ENCODE measurements at places on chromosomes 16 and 17.

GRCh38 chr16:80517846-80518245, 22.9 kb upstream of the DYNLRB2 start:
- no peak for DNase-seq

DNA sequence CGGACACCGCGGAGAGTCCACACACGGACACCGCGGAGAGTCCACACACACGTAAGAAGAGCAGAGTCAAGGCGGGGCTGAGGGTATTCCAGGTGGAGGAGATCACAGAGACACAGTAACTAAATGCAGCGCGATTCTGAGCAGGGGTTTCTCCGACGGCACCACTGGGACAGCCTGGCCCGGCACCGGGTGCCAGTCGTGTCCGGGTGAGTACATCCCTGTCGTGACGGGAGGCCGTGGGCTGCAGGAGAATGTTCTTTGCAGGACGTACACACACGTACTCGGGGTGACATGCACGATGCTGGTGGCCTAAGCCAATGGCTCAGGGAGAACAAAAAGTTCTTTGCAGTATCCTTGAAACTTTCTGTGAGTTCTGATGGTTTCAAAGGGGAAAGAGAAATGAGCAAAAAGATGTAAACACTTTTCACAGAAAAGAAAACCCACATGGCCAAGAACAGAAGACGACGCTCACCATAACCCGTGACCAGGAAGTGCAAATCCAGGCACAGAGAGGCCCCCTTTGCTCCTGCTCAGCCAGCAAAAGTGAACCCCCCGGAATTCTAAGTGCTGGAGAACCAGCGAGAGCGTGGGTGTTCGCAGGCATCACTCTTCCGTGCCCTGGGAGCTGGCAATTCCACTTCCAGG, 53.7 kb upstream of the METRNL start:
- no peak for DNase-seq

GRCh38 chr17:59149051-59149450, 5.9 kb downstream of the SKA2 start:
- no peak for DNase-seq

GRCh38 chr16:23523876-23524385, 13.6 kb upstream of the GGA2 start:
- no peak for DNase-seq

DNA sequence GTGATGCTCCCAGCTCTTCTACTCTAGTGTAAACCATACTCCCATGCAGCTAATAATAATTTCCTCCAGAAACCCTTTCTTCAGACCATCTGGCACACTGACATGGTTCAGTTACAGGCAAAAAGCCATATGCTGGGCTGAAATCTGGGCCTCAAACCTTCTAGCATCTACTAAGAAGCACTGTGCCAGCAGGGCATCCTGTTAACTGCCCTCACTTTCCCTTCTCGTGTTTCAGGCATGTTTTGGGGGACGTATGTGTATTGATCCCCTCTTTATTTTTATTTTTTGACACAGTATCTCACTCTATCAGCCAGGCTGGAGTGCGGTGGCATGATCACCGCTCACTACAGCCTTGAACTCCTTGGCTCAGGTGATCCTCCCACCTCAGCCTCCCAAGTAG, 33.3 kb downstream of the STAT5A start:
- DNase-seq: no peak

GRCh38 chr16:1412847-1413246, 1.7 kb downstream of the UNKL start:
- no peak for DNase-seq

- no peak for DNase-seq
These were observed 40.7 kb upstream of the ZKSCAN2 start for GRCh38 chr16:25298165-25298872.

DNA sequence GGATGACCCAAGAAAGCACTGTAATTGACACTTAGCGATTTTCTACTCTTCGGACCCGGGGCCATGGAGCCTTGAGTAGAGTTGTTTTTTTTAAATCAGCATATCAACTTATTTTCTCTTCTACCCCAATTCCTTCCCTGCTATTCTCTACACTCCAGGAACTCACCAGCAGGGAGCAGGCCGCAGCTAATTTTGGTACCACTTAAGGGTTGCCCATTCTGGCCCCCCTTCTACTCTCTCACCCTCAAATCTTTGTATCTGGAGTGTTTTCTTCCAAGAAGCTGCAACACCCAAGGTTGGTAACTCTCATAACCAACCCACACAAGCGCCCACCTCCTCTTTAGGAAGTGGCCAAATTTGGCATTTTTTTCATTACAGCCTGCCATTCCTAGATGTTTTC, 5.5 kb upstream of the ERAL1 start:
- DNase-seq: no peak

DNA sequence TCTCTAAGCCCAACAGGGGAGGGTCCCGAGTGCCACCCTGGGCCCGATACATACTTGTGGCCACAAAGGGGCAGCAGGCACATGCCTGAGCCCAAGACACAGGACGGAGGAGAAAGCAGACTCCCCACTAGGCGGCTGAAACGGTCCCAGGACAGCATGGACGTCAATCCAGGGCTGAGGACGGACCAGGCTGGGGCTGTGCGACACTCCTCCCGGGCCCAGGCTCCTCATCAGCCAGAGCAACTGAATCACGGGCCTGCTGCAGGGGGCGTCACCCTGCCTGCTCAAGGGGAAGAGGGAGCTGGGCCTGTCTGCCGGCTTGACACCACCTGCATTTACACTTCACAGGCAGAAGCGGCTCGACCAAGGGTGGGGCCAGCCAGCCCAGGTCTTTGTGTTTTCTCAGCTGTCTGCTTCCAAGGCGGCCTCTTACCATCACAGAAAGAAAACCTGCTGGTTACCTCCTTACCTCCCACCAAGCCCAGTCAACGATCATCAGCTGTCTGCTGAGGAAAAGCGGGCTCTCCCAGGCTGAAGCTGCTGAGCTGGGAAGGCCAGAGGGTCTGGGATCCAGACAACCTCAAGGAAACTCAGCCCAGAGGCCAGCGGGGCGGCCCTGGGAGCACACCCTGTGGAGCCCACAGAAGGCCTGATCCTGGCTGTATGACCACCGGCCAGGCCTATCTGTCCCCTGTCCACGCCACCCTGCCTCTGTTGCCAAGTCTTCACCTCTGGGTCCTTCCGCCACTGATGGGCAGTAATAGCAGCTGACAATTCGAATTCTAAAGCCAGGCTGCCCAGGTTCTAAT, 26.4 kb downstream of the KIFC3 start:
- DNase-seq: no peak

DNA sequence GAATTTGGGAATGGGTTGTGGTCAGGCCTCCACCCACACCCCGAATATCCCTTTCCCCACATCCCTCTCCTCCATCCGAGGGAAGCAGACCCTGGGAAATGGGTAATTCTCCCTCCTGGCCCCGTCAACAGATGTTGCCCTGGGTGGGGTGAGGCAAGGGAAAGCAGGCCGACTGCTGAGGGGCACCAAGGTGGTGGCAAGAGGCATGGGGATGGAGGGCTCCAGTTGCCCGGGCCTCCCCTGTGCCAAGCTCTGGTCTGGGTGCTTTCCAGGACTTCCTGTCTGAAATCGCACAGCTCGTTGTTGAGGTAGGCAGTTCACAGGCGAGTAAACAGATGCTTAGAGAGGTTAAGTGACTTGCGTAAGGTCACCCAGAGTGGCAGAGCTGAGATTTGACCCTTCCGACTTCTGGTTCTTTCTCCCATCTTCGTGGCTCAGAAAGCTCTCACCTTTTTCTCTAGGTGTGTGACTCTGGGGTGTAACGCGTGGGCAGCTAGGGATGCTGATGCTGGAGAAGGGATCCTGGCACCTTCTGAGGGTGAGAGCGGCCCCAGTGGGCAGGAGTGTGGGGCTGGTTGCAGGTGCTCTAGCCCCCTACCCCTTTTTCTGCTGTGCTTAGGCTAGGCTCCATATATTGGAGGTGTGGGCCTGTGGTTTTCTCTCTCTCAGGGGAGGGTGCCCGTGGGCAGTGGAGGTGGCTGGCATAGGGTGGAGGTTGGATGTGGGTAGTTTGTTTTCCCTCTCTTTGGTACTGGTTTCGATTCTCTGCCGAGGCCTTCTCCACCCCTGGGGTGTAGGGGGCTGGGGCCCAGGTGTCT, 17.2 kb downstream of the RARA start:
- DNase-seq: no peak

GRCh38 chr16:86108062-86108461, 209.1 kb downstream of the IRF8 start:
- no peak for DNase-seq

DNA sequence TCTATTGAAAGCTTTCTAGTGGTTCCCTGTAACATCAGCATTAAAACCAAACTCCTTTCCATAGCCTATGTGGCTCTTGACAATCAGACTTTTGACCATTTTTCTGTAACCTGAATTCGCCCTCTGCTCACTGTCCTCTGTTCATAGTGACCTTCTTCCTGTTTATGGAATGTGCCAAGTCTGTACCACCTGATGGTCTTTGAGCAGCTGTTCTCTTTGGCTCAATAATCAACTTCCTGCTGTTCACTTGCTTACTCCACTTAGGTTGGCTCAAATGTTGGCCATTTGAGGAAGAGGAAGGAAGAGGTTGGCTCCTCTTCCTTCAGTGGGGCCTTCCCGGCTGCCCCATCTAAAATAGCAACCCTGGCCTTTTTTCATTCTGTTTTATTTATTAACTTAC, 251.5 kb downstream of the CA10 start:
- DNase-seq: no peak

DNA sequence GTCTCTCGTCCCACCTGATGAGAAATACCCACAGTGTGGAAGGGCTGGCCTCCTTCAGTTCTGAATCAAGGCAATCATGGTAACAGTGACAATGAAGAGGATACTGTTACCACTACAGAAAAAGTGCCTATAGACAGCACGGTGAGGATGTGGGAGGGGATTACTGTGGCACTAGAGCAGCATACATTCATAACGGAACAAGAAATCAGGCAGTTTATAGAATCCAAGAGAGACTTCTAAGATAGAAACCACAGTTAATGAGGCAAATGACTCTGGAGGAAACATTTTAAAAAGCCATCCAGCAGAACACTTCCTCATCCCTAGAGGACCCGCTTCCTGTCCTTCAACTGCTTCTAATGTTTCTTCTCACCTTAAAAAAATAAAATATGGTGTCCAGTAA, 2.7 kb downstream of the RUSF1 start:
- DNase-seq: no peak

DNA sequence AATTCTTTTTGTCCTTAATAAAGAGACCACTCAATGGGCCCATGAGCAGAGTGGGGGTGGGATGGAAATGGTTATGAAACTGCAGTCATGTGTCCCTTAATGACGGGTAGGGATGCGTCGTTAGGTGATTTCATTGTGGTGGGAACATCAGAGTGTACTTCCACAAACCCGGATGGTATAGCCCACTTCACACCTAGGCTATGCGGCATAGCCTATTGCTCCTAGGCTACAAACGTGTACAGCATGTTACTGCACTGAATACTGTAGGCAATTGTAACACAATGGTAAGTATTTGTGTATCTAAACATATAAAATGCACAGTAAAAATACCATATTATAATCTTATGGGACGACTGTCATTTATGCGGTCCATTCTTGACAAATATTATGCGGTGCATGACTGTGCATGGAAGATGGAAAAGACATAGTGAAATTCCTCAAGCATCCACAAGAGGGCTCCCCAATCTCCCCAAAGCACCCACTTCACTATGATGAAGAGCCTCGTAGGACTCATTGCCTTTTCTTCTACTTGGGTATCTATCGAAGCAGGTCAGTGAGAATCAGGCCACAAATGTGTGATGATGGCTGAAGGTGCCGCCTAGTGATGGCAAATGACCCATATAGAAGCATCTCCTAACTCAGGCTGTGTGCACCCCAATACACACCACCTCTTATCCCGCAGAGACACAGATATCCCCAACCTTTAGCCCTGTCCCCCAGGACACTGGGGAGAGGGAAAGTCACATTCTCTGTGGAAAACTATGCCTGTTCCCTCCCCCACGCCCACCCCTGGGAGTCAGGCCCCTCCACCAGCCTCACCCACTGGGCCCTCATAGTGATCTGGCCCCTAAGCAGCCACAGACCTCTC, 43.5 kb downstream of the TBX21 start:
- no peak for DNase-seq

DNA sequence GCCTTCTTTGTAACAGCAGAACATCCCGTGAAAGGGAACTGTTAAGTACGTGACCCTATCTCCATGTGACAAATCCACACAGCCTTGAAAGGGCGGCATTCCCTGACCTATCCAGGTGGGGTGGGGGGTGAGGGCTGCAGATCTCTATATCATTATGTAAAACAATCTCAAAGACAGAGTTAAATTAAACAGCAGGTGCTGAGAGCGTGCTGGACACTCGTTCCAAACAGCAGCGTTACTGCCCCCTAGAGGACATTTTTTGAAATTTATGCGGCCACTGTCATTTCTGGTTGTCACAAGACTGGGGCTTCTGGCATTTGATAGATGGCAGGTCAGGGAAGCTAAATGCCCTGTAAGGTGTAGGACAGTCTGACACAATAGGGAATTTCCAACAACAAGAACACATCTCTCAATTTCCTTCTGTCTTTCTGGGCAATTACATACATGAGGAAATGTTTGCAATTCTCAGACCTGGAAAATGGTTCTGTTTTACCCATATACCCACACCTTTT, 6.7 kb upstream of the SLC25A39 start:
- peak; percentile 68 for DNase-seq

DNA sequence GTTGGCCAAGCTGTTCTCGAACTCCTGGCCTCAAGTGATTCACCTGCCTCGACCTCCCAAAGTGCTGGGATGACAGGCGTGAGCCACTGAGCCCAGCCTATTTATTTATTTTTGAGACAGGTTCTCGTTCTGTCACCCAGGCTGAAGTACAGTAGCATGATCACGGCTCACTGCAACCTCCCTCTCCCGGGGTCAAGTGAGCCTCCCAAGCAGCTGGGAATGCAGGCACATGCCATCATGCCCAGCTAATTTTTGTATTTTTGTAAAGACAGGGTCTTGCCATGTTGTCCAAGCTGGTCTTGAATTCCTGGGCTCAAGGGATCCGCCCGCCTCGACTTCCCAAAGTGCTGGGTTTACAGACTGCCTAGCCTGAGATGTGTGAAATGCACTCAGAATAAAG, 10.2 kb upstream of the SEC14L1 start:
- no peak for DNase-seq

- no peak for DNase-seq
These were observed 13.2 kb downstream of the TMEM11 start for GRCh38 chr17:21200590-21201297.

DNA sequence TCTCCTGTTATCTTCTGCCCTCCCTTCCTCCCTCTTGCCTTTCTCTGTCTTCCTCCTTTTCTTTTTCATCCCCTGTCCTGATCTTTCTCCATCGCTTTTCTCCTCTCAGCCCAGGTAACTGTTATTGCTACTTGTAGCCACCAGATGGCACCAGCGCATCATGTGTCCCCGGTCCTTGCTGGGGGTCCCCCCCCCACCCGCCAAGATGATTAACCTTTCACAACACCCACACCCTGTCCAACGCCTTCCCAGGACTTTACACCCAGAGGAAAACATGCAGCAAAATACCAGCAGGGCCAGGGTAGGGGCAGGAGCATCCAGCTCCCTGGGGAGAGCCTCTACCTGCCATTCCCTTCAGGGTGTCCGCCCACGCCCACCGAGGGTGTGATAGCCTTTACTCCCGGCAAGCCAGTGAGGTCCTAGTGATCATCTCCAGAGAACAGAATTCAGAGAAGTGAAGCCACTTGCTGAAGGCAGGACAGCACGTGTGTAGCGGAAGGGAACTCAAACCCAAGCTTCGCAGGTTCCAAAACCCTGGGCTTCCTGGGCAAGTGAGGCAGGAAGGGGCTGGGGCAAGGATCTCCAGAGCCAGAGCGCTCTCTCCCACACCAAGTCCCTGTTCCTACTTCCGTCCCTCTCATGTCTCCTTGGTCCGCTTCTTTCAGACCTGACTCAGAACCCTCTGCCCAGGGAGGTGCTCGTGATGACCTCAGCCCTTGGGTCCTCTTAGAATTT, 13.4 kb upstream of the TAC4 start:
- DNase-seq: peak; percentile 25

- no peak for DNase-seq
These were observed 190.7 kb downstream of the AXIN2 start for GRCh38 chr17:65370669-65371131.
